MCF 10A (cell line): ENCODE measurements at places on chromosomes 6 and 20.

DNA sequence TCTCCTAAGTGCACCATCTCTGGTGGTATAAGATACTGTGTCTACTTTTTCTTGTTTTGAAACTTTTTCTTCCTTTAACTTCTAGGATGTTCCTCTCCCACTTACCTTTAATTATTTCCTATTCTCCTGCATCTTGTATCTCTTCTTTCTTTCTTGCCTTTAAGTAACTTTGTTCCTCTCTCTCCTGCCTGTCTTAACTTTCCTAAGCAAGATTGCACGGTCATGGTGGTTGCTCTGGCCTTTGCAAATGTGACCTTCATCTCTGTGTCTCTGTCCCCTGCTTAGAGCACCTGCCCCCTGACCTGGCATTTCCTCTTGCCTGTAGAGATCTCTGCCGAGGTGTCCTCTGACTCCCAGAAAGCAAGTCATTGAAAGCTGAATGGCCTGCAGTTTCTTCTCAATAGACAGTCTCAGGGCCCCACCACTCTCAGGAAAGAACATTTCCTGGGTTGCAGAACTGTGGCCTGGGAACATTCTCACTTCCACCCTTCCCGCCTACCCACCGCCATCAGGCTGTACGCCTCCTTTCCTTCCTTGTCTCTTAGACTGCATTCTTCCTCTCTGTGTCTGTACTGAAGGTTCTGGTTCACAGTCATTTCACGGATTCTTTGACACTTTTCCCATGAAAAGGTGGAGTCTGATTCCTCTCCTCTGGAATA is 12.8 kb downstream of the ZDHHC14 start:
- no peak for DNase-seq

- no peak for DNase-seq
Measured at GRCh38 chr6:12077021-12077710, 65.1 kb downstream of the HIVEP1 start.

GRCh38 chr20:19710336-19711120 is 47.5 kb upstream of the RIN2 start:
- DNase-seq: no peak

GRCh38 chr20:44587035-44587980 is 4.9 kb downstream of the PKIG start:
- no peak for DNase-seq

DNA sequence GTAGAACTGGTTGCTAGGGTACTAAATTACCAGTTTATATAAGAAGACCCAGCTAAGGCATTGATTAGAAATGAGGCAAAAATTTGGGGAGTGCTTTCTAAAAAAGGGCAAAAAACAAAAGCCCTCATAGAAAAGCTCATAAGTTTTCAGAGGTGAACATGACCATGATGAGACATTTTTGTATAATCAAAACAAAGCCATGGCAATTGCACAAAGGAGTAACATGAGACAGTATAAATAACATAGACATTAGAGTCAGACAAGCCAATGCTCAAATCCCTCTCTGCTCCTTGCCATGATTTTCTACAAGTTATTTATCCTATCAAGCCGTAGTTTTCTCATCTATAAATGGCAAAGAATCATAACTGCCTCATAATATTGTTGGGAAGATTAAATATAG is 112.2 kb upstream of the ADTRP start:
- no peak for DNase-seq

DNA sequence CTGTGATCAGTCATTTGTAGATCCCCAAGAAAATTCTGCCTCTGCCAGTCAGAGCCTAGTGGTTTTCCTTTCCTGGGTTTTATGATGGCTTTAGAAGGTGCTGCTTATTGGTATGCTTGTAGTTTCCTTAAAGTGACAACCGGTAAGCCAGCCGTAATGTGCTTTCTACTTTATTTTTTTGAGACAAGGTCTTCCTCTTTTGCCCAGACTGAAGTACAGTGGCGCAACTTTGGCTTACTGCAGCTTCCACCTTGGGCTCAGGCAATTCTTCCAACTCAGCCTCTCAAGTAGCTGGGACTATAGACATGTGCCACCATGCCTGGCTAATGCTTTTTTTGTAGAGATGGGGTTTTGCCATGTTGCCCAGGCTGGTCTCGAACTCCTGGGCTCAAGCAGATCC is 23.5 kb downstream of the MCM8 start:
- DNase-seq: no peak
